ENCODE measurements at places on chromosomes 2 and 18. TPM values are rescaled to one million over a fixed set of nuclear protein-coding genes. Genes with fewer than 3 reads are reported as not detected.

SPIRE1 gene
- 22.2 TPM for total RNA-seq

ALPI gene
- not detected for total RNA-seq

SKOR2 gene
- total RNA-seq, result not detected

GKN1 gene
- total RNA-seq, result not detected

KLHL30 gene
- not detected for total RNA-seq

VSNL1 gene
- not detected for total RNA-seq

TRIM43 gene
- total RNA-seq, result not detected

SIX3 gene
- total RNA-seq, result not detected

AP1S3 gene
- total RNA-seq, result 2.3 TPM

L3MBTL4 gene
- not detected for total RNA-seq

TGFA gene
- not detected for total RNA-seq

FOXI3 gene
- total RNA-seq, result not detected

CTNNA2 gene
- not detected for total RNA-seq

TFCP2L1 gene
- total RNA-seq, result not detected

FABP1 gene
- not detected for total RNA-seq

VWC2L gene
- not detected for total RNA-seq

KCNE4 gene
- total RNA-seq, result 0.18 TPM

NT5C1B gene
- total RNA-seq, result not detected

TSGA10 gene
- 0.71 TPM for total RNA-seq

C2orf72 gene
- total RNA-seq, result not detected

ALMS1 gene
- total RNA-seq, result 8.9 TPM

STAMBP gene
- total RNA-seq, result 37.7 TPM

SCG2 gene
- total RNA-seq, result under 0.01 TPM

IL18RAP gene
- total RNA-seq, result not detected

R3HDM1 gene
- total RNA-seq, result 13.3 TPM

AFF3 gene
- total RNA-seq, result under 0.01 TPM

DSC3 gene
- total RNA-seq, result 0.58 TPM

MAP4K3 gene
- 38.3 TPM for total RNA-seq

ST8SIA5 gene
- total RNA-seq, result not detected

GPR39 gene
- total RNA-seq, result 9.2 TPM

EPB41L3 gene
- not detected for total RNA-seq

LYPD1 gene
- total RNA-seq, result not detected

TRAF3IP1 gene
- 6.2 TPM for total RNA-seq

MRO gene
- not detected for total RNA-seq

OR6B2 gene
- not detected for total RNA-seq

ZNF521 gene
- 2.1 TPM for total RNA-seq

GULP1 gene
- 26.2 TPM for total RNA-seq

MAPK4 gene
- total RNA-seq, result not detected

CENPA gene
- total RNA-seq, result 16.1 TPM

ARHGAP25 gene
- total RNA-seq, result 9.4 TPM

NOSTRIN gene
- total RNA-seq, result 0.18 TPM

FAP gene
- 84.9 TPM for total RNA-seq

TMEM150A gene
- total RNA-seq, result 11.0 TPM

RPL37A gene
- total RNA-seq, result 959 TPM

CYTIP gene
- total RNA-seq, result not detected

GAD1 gene
- not detected for total RNA-seq

ASPRV1 gene
- total RNA-seq, result 0.18 TPM
